Myocyte (in vitro differentiated cells): ENCODE measurements at places on chromosomes 5 and 9.

DNA sequence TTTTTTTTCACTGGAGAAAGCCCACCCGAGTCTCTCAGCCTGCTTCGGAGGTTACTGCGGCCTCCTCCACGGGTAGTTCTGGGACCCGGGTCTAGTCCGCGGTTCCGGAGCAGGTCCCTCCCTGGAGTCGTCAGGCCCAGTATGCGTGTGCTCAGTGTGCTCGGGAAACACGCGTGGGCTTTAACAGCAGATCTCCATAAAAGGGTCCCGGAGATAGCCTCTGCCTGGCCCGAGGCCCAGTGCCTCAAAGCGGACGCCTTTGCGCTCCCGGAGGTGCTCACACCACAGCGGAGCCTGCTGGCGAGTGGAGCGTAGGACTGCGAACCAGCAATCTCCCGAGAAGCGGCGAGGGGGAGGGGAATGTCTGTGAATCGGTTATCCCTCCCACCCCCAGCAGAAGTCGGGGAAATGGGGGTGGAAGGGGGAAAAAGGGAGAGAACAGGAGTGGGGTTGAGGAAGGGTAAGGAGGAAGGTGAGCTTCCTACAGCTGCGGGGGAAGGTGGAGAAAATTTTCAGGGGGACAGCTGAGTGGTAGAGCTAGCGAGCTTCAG lies 28.7 kb downstream of the CDKN2A start:
- DNase-seq: no peak

- no peak for DNase-seq
These were observed 51.0 kb upstream of the IFNK start for GRCh38 chr9:27473111-27473529.

- no peak for DNase-seq
These were observed 9.9 kb downstream of the LCN1 start for GRCh38 chr9:135531096-135531495.

DNA sequence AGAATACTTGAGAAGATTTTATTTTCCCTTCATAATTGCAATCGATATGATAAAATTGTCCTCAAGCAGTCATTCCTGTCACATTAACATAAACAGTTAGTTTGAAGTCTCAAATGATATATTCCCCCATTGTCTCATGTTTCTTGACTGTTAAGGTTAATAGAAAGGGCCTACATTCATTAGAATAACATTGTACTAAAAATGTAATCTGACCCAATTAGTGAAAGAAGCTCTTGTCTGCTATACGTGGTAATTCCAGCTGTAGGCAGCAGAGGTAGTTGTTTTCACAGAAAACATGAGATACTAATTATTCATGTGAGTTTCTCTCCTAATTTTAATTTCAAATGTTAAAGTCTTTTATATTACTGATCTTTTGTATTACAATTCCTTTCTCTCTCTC lies 25.9 kb upstream of the AP3B1 start:
- peak; percentile 47 for DNase-seq

DNA sequence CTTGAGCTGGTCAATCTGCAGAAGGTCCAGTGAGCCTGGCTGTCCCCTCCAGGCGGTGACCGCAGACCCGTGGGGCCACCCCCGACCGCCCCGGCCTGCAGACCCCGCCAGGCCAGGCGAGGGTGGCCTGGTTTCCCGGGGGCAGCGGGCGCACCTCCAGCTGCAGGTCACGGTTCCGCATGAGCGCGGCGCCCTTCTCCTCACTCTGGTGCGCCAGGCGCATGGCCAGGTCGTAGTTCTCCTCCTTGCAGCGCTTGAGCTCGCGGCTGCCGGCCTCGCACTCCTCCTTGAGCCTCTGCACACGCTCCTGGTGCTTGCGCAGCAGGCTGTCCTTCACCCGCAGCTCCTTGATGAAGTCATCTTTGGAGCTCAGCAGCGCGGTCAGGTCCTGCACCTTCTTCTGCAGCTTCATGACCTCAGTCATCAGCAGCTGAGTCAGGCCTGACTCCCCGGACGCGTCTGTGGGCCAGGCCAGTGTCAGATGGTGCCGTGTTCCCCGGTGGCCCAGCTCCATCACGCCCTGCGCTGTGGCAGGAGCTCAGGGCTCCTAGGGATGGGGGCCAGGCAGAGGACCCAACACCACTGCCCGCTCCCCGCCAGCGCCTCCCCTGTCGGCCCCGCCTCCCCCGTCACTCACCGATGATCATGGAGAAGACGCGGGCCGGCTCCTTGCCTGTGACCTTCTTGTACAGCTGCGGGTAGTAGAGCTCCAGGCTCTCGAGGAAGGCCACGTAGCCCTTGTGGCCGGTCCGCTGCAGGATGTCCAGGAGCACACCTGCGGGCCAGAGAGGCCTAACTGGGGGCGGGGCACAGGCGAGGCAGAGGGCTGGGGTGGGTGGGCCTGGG lies 2.6 kb downstream of the CARD9 start:
- no peak for DNase-seq

DNA sequence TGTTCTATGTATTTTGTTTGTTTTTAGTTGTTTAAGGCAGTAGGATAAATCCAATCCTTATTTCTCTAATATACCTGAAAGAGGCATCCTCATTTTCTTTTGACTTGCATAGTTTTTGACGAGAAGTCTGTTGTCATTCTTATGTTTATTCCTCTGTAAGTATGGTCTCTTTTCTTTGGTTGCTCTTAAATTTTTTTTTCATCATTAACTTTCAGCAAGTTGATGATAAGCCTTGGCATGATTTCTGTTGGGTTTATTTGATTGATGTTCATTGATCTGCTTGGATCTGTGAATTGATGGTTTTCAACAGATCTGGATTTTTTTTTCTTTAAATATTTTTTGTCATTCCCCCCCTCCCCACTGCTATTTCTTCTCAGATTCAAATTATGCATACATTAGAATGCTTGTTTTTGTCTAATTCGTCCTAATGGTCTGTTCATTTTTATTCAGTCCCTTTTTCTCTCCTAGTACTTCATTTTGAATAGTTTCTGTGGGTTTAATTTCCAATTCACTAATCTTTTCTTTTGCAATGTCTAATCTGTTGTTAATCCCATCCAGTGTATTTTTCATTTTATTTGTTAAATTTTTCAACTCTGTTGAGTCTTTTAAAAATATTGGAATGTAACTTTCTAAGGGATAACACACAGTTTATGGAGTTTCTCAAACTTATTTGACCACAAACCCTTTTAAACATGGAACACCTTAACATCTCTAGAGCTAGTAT lies 495.9 kb downstream of the CSNK1G3 start:
- no peak for DNase-seq

DNA sequence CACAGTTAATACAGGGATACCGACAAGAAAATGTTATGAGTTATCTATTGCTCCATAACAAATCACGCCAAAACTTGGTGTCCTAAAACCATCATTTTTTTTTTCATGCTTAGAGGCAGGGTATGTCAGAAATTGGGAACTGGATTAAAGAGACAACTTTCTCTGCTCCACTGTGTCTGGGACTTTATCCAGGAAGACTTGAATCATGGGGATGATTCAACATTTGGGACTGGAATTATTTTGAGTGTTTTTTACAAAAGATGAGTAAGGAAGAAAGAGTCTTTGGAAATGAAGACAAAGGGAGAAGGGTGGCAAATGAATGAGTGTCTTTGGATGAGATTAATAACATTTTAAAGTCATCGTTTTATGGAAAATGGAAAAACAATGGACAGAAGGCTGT lies 1883.7 kb upstream of the C9orf72 start:
- peak; percentile 64 for DNase-seq

GRCh38 chr5:33537240-33537639 lies 96.5 kb downstream of the TARS1 start:
- DNase-seq: no peak

DNA sequence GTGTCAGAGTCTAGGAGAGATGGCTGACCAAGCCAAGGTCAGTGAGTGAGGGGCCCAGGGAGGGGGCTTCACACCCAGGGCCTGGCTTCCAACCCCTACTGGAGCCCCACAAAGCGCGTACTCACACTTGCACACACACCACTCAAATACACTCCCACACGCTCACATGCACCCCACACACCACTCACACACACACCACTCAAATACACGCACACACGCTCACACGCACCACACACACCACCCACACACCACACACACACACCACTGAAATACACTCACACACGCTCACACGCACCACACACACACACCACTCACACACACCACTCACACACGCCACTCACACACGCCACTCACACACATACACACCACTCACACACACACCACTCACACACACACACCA lies 5.7 kb upstream of the ASB6 start:
- DNase-seq: no peak

- no peak for DNase-seq
These were observed 8.9 kb downstream of the ZFAND5 start for GRCh38 chr9:72356041-72356582.

DNA sequence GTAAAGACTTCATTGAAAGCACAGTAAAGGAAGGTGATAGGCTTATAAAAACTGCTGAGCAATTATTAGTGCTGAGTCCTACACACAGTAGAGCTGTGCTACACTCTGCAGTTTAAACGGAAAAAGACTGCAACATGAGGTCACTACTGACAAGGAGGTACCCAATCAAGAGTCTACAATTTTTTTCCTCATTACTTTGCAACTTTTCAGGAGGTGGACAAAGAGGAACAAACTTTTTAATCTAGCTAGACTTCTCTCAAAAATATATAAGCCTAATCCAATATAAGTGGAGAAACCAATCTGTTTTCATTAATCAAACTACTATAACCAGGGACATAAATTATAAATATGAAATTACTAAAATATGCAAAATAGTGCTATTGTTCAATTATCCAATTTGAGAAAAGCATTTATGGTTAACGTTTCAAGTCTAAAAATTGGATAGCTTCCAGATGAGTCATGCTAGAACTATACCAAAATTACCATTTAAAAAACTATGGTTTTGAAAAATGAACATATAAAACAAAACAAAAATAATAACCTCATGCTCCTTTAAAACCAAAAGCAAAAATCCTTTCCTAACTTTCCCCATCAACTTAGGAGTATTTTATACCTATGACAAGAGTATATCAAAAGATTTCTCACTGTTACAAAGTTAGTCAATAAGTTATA lies 37.7 kb downstream of the FAM13B start:
- peak; percentile 31 for DNase-seq

DNA sequence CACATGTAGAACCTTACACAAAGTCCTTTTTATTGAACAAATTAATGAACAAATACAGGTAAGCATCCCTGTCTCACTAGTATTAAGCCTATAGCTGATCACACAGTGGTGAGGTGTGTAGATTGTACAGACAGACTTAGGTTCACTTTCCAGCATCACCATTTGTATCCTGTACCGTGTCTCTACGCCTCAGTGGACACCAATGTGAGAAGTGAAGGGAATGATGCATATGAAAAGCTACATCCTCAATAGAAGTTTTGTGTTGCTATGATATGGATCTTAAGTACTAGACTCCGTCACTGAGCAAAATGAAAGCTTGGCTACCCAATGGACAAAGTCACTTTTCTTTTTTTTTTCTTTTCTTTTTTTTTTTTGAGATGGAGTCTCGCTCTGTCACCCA lies 46.6 kb downstream of the UGCG start:
- DNase-seq: no peak

GRCh38 chr5:104241046-104241445 lies 678.5 kb upstream of the NUDT12 start:
- peak; percentile 34 for DNase-seq

GRCh38 chr9:93139365-93140182 lies 5.5 kb upstream of the NINJ1 start:
- DNase-seq: peak; percentile 97

GRCh38 chr5:153079396-153079795 lies 411.1 kb upstream of the GRIA1 start:
- DNase-seq: no peak

GRCh38 chr5:56330167-56330566 lies 97.0 kb upstream of the ANKRD55 start:
- no peak for DNase-seq

DNA sequence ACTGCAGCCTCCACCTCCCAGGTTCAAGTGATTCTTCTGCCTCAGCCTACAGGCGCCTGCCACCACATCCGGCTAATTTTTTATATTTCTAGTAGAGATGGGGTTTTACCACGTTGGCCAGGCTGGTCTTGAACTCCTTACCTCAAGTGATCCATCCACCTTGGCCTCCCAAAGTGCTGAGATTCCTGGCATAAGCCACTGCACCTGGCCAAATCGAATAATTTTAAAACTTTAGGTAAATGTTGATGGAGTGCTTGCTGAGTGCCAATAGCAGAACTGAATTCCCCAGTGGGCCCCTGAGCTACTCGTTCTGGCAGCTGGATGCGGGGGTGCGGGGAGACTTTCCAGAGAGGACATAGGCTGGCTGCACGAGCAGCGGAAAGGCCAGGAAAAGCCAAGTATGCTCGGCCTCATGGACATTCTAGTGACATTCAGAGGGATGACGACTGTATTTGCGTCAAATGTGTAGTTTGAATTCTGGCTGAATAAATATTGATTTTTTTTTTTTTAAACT lies 16.8 kb downstream of the TRAF2 start:
- DNase-seq: no peak

- DNase-seq: no peak
These were observed 531.6 kb upstream of the CLINT1 start for GRCh38 chr5:158390577-158390976.

DNA sequence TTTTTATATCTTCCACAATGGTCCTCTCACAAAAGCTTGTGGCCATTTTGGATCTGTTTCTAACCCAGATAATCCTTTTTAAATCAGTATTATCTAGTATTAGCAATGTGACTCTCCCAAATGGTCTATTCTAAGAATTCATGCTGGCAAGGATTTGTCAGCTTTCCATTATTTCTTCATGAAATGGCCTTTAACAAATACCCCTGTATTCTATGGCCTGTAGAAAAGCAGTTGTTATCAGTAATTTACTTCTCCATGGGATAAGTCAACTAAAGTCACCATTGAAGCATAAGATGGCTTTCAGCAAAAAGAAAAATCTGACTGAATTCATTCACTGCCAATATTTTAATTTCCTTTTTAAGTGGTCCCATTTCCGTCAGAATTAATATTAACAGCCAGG lies 346.4 kb upstream of the FAM174A start:
- no peak for DNase-seq

GRCh38 chr5:123819386-123819785 lies 307.4 kb downstream of the CSNK1G3 start:
- DNase-seq: no peak

DNA sequence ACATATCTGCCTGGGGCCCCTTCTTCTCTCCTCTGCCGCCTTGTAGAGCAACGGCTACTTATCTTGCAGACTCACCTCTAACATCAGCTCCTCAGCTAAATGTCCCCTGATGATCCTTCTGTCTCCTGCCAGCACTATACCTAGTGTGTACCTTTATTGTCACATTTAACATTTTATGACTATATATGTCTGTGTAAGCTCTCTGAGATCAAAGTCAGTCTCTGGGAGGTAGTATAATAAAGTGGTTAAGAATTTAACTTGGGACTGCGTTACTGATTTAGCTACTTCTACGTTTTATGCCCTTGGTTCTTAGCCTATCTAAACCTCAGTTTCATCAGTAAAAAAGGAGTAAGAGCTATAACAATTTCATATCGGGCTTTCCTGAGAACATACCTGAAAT lies 2.2 kb downstream of the TMED7 start:
- DNase-seq: no peak

DNA sequence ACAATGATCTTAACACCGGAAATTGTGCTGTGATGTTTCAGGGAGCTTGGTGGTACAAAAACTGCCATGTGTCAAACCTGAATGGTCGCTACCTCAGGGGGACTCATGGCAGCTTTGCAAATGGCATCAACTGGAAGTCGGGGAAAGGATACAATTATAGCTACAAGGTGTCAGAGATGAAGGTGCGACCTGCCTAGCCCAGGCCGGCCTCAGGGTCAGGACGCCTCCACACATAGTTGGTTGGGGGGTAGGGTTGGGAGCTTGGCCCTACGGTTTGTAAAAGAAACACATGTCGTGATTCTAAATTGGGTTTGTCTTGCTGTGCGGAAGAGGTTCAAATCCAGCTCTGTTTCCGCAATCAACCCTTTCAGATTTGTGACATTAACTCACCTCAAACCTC lies 6.6 kb downstream of the FCN2 start:
- no peak for DNase-seq
